ENCODE measurements at places on chromosomes 5 and 9.

GRCh38 chr9:4082948-4083347 lies 216.9 kb downstream of the GLIS3 start:
- no peak for DNase-seq

- DNase-seq = no peak
Measured at GRCh38 chr5:38772471-38772870, 73.3 kb upstream of the OSMR start.

GRCh38 chr5:9543311-9543920 lies 2.5 kb downstream of the SEMA5A start:
- DNase-seq = peak; percentile 49

- DNase-seq = peak; percentile 25
Measured at GRCh38 chr5:36300191-36300926, 1.3 kb downstream of the RANBP3L start.

GRCh38 chr5:15669826-15670225 lies 169.8 kb downstream of the FBXL7 start:
- no peak for DNase-seq

GRCh38 chr9:69835277-69836080 lies 14.9 kb downstream of the CFAP95 start:
- DNase-seq = no peak

DNA sequence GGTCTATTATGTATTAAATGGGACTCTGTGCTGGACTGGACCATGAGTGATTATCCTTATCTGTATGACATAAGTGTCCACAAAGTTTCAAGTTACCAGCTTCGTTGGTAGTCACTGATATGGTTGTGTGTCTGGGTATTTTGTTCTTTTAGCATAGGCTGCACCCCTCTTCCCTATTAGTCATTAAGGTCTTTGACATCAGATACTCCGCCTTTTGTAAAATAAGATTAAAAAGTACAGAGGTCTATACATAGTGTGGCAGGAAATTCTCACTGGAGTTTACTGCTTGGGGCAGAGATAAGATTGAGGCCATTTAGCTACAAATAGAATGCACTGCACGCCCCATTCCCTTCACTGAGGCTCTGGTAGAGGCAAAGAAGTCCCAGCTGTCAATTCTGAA lies 99.4 kb downstream of the TMEM215 start:
- DNase-seq = no peak

DNA sequence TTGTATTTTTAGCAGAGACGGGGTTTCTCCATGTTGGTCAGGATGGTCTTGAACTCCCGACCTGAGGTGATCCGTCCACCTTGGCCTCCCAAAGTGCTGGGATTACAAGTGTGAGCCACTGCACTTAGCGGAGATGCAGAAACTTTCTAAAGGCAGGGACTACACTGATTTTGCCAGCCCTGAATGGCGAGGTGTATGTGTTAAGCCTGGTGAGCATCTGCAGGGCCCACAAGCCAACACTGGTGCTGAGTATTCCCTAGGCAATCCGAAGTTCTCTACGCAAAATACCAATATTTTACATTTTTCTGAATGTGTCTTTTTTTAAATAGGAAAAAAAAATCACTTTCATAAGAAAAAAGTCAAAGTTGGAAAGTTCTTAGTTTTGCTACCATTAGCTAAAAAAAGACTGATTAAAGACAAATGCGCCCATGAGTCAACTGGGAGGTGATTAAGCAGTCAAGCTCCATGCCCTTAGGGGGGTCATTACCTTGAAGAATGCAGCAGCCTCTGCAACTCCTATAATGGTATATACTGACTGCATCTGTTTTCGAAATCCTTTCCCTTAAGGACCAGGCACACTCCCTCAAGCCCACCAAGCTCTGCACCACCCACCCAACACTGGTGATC lies 502.8 kb downstream of the BNC2 start:
- peak; percentile 60 for DNase-seq

DNA sequence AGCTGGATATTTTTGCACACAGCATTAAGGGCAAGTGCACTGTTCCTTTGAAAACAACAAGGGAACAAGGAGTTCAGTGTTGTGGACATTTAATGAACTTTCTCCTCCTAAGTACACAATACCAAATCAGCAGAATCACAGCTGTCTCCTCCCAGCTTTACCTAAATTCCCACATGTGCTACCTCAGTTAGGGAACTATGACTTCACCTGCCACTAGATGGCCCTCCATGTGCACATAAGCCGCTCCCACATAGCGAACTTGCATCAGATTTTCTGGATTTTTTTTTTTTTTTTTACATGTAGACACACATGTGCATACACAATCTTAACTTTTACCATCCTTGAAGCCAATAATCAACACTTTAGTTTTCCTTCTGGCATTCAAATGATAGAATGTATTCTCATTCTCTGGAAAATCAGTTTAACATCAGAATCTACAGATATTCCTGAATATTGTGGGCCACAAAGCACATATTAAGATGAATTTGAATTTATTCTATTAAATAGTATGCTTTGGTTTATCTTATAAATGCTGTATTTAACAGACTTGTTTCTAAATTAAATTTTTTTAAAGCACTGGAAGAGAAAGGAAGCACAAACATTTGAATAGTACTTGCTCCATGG lies 123.6 kb downstream of the PALM2AKAP2 start:
- DNase-seq = no peak

DNA sequence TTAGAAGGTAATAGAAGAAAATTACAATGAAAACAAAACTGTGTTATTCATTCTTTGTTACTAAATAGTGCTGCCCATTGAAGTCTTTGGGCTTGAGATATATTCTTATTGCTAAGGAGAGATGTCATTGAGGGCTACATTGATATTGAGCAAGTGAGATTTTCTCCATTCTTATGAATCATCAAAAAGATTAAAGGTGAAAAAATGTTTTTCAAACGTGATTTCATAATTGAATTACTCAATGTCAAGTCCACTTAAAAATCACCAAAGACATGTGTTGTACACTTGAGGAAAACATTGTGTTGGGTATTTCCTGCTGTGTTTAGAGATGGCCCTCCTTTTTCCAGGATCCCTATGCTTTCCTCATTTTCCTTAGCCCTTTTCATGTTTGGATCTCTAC lies 448.1 kb downstream of the NFIB start:
- DNase-seq = no peak

- peak; percentile 42 for DNase-seq
Measured at GRCh38 chr9:14031810-14032209, 282.1 kb downstream of the NFIB start.

GRCh38 chr9:112555101-112555643 lies 68.5 kb downstream of the KIAA1958 start:
- DNase-seq = no peak

DNA sequence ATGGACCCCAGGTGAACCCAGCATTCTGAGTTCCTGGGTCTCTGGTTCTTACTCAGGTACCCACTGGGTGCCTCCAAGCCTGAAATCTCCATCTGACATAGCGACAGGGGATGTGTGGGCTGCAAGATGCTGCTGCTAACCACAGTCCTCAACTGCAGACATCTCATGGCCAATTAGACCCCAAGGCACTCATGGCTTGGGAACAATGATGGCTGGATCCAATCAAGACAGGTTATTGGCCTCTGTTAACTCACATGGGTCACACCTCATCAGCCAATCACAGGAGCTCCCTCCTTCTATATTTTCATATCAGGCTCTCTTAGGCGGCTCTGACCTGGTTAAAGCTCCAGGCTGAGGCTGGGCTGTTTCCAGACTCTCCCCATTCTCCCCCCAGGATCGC lies 57.0 kb downstream of the CXXC5 start:
- DNase-seq = no peak

GRCh38 chr5:152688561-152689249 lies 283.6 kb upstream of the NMUR2 start:
- peak; percentile 81 for DNase-seq

DNA sequence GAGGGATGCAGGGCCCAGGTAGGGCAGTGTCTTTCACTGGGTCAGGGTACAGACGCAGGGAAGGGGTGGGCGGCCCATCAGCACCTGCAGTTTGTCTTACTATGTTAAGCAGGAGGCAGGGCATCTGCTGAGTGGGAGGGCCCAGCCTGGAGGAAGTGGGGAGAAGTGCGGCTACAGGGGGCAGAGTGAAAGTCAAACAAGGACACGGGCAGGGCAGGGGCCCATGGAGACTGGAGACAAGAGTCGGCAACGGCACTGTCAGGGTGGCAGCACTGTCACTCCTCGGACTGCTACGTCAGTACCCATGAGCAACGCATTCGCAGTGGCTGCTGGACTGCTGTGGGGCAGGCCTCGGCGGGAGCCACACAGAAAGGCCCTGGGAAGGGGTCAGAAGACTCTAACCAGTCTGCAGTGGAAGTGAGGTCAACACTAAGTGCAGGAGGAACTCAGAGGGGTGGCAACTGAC lies 19.7 kb downstream of the CAMSAP1 start:
- DNase-seq = no peak

GRCh38 chr5:111427762-111428161 lies 84.6 kb downstream of the STARD4 start:
- no peak for DNase-seq

DNA sequence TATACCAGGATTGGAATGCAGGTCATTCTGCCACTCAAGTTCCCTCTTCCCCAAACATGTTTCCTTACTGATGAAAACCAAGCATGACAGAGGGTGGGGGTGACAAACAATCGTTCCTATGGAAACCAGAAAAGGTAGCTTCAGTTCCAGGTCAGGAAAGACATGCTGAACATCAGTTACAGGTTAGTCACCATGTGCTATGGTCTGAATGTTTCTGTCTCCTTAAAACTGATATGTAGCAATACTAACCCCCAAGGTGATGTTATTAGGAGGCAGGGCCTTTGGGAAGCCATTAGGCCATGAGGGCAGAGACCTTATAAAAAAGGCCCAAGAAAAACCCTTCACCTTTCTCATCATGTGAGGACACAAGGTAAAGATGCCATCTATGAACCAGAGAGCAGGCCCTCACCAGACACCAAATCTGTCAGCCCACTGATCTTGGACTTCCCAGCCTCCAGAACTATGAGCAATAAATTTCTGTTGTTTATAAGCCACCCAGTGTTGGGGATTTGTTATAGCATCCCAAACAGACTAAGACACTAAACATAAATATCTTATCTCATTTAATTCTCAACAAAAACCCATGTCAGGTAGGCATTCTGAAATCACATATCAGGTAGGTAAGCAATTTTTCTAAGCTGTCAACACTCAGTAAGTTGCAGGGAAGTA lies 15.7 kb upstream of the SH3RF2 start:
- DNase-seq = no peak

DNA sequence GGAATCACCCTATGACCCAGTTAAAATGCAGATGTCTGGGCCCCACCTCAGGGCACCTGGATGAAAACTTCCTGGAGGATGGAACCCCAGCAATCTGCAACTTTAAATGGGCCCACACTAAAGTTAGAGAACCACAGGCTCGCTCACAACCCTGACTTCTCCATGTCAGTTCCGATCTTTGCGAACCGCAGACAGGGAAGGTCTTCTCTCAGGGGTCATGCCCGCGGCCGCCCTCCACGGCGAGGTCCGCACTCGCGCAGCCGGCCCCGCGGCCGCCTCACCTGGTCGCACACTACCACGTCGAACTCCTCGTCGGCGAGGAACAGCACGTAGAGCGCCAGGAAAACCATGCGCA lies 499 bp downstream of the ALG2 start:
- DNase-seq = no peak

GRCh38 chr5:165187815-165188214 lies 1682.4 kb downstream of the MAT2B start:
- DNase-seq = no peak

DNA sequence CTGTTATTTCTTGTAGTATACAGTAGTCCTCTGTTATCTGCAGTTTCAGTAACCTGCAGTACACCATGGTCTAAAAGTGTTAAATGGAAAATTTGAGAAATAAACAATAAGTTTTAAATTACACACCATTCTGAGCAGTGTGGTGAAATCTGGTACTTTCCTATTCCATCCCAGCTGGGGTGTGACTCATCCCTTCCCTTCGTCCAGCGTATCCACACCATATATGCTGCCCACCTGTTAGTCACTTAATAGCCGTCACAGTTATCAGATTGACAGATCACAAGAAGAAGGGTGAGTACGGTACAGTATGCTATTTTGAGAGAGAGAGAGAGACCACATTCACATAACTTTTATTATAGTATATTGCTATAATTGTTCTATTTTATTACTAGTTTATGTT lies 28.9 kb downstream of the FAM151B start:
- peak; percentile 10 for DNase-seq

GRCh38 chr9:129867136-129868022 lies 32.1 kb downstream of the USP20 start:
- no peak for DNase-seq

GRCh38 chr9:131781069-131781468 lies 41.2 kb upstream of the RAPGEF1 start:
- no peak for DNase-seq

DNA sequence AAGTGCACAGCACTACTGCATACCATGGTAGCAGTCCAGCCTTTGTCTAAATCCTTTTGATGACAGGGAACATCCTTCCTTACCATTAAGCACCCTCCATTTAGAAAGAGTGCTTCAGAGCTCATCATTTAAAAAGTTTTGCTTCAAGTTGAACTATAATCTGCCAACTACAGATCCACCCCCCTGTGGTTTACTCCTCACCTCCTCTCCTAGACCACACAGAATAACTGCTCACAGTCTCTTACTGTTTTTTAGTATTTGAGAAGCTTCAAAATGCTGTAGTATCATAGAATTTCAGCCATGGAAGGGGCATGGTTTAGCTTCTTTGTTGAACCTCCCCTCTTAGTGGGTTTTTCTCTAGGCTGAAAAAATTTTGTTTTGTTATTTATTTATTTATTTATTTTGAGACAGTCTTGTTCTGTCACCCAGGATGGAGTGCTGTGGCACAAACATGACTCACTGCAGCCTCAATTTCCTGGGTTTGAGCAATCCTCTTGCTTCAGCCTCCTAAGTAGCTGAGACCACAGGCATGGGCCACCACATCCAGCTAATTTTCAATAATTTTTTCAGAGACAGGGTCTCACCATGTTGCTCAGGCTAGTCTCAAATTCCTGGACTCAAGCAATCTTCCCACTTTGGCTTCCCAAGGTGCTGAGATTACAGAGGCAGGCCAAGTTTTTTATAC lies 384.3 kb upstream of the RFX3 start:
- no peak for DNase-seq

GRCh38 chr9:70119786-70120185 lies 76.1 kb downstream of the MAMDC2 start:
- no peak for DNase-seq

- DNase-seq = no peak
Measured at GRCh38 chr5:67015541-67016191, 180.9 kb downstream of the CD180 start.

- DNase-seq = no peak
Measured at GRCh38 chr5:10634050-10634449, 70.2 kb downstream of the ANKRD33B start.

- no peak for DNase-seq
Measured at GRCh38 chr5:107496466-107496865, 174.3 kb downstream of the EFNA5 start.

- DNase-seq = no peak
Measured at GRCh38 chr9:93809204-93809940, 145.8 kb downstream of the BARX1 start.
